ENCODE measurements at places on chromosomes 7 and 10. TPM values are rescaled to one million over a fixed set of nuclear protein-coding genes. Genes with fewer than 3 reads are reported as not detected.

Gene PALD1
- total RNA-seq, result 0.04 TPM

Gene SCIN
- total RNA-seq, result not detected

Gene SNCG
- 1.3 TPM for total RNA-seq

Gene ZNF467
- 0.68 TPM for total RNA-seq

Gene GOT1
- total RNA-seq, result 61.2 TPM

Gene AGR2
- total RNA-seq, result 2.2 TPM

Gene SPDYE2
- not detected for total RNA-seq

Gene ERV3-1
- total RNA-seq, result 2.2 TPM

Gene DPYSL4
- 0.94 TPM for total RNA-seq

Gene SEMA3E
- 0.23 TPM for total RNA-seq

Gene POU6F2
- not detected for total RNA-seq

Gene ITGA8
- total RNA-seq, result 0.04 TPM

Gene ERVW-1
- not detected for total RNA-seq

Gene OR2A7
- total RNA-seq, result 1.1 TPM

Gene CLRN3
- total RNA-seq, result not detected

Gene SLC13A1
- total RNA-seq, result not detected

Gene PTPN20
- total RNA-seq, result 6.2 TPM

Gene NUTM2D
- total RNA-seq, result 1.9 TPM

Gene GLCCI1
- total RNA-seq, result 1.2 TPM

Gene ELAPOR2
- 3.2 TPM for total RNA-seq

Gene EPO
- total RNA-seq, result not detected

Gene TMEM26
- total RNA-seq, result not detected

Gene FOXP2
- not detected for total RNA-seq

Gene LRRN3
- total RNA-seq, result 0.16 TPM

Gene FAM24B
- total RNA-seq, result 4.1 TPM

Gene CTAGE8
- total RNA-seq, result 3.7 TPM

Gene NEBL
- total RNA-seq, result 0.16 TPM

Gene HTR5A
- total RNA-seq, result not detected

Gene TUBAL3
- total RNA-seq, result 1.5 TPM

Gene EMX2
- total RNA-seq, result 1.2 TPM

Gene SLC39A12
- total RNA-seq, result not detected

Gene SEMA3C
- 111 TPM for total RNA-seq
